ENCODE measurements at places on chromosomes 3 and 15.

DNA sequence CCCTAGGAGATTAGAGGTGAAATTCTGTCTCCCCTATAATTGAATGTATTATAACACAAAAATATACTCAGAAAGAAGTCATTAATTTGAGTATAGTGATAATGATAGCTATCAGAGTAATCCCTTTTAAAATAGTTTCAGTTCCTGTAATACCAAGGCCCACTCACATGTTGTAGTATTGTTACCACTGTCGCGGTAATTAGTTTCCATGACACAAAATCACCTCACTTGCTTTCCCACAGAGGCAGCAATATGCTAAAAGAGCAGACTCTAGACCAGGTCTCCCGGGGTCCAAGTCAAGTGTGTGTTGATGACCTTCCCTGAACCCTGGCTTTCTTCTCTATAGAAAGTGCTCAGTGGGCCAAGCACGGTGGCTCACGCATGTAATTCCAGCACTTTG lies 39.5 kb upstream of the NSMCE3 start:
- no peak for DNase-seq

DNA sequence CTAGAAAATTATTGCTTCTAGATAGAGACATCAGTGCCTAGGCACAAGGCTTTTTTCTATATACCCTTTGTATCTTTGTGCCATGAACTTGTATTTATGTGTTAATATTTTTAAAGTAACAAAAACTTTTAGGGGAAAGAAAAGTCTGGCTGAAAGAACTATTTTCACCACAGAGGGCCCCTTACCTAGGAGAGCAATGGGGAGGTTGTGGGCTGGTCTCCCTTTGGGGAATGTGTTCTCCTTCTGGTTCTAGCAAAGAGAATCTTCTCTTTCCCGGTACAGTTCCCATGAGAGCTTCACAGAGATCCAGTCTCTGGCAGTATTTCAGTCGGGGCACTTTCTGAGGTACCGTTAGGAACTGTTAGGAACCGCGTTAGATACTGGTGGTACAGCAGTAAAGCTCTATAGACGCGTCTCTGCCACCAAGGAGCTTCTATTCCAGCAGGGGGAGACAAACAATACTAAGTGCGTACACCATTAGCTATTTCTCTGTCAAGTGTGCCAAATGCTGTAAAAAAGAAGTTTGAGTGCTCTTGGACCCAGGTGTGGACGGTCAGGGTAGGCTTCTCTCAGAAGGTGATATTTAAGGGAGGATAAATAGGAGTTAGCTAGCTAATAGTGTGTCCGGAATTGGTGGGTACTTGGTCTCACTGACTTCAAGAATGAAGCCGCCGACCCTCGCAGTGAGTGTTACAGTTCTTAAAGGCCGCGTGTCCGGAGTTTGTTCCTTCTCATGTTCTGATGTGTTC lies 4.6 kb upstream of the EPB42 start:
- DNase-seq, result no peak

GRCh38 chr15:88993662-88994061 lies 80.5 kb upstream of the MFGE8 start:
- DNase-seq, result no peak

GRCh38 chr3:44109771-44110361 lies 131.8 kb upstream of the TOPAZ1 start:
- no peak for DNase-seq
